ENCODE measurements at places on chromosomes 2 and 18. TPM values are rescaled to one million over a fixed set of nuclear protein-coding genes. Genes with fewer than 3 reads are reported as not detected.

MAP2 gene
- not detected for polyA plus RNA-seq

DNA sequence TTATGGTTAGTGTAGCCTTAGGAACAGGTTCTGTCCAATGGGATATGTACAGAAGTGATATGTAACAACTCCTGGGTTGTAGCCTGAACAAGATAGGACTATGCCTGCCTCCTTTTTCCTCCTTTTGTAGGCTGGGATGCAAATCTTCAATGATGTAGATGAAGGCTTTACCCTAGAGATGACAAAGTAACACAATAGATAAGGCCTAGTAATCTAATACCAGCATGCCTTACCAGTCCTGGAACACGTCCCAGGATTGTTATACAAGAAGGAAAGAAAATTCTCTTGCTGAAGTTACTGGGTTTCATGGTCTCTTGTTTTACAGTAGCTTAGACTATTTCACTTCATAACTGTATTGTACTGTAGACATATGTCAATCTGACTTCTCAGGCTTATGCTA, 192.1 kb downstream of the OTX1 start:
- DNase-seq = no peak

DNA sequence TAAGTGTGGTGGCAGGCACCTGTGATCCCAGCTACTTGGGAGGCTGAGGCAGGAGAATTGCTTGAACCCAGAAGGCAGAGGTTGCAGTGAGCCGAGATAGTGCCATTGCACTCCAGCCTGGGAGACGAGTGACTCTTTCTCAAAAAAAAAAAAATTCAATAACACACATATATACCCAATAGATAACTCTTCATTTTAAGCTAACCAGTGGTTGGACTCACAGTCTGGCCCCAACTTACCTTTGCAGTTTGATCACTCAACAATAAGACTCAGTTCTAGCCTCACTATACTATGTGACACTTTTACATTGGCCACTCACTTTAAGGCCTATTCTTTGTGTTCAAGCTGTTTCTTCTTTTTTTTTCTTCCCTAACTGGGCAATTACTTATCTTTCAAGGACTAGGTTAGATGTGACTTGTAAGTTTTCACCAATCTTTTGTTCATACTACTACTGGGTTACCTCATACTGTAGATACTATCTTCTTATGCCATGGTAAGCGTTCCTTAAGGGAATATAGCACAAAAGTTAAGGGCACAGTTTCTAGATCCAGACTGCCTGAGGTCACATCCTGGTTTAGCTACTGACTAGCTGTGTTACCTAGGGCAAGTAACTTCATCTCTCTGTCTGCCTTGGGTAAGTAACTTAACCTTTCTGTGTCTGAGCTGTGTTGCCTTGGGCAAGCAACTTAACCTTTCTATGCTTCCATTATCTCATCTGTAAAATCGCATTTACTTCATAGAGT, 6.3 kb upstream of the GTF3C2 start:
- DNase-seq = no peak

DNA sequence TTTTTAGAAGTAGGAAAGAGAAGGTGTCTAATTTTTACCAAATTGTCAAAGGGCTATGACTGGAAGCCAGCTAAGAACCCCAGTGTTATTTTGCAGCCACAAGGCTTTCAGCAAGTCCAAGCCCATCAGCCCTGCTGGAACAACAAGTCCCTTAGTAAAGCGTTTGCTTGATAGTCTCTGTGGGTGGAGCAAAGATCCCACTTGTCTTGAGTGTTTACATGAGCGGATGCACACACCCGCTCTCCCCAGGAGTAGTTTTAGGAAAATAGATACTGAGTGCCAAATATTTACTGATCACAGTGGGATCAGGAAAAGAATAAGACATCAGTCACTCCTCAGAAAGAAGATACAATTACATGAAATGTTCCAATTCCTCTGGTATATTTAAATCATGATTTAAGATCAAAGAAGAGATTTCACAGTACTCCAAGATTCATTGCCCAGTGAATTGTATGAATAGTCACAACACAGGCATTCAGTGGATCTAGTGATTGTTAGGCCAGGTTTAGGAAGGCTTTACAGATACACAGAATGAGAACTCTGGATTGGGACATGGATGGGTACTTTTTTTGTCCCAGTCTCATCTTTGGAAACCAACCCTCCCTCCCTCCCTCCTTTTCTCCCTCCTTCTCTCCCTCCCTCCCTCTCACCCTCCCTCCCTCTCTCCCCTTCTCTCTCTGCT, 514.9 kb downstream of the PTPRM start:
- DNase-seq = no peak

- no peak for DNase-seq
Observed at GRCh38 chr2:28637066-28638047, 114.3 kb upstream of the PPP1CB start.

DNA sequence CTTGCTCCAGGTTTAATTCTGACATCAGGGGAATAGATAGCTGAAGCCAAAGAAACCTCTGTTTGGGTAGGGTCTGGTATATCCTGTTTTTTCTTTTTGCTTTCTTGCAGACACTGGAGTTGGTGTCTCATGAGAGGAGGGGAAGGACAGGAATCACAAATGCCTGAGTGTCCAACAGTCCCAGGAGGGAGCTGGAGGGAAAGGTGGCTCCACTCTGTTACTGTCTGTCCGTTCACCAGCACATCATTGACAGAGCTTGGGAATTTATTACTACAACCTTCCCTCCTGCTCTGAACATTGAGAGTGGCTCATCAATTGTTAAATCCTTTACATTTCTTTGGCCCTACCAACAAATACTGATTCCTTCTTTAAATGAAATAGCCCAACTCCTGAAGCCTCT, 152.3 kb upstream of the NOSTRIN start:
- no peak for DNase-seq

Measured in immature natural killer cell (primary cell).